Activated T-cell treated with anti-CD3 and anti-CD28 coated beads for 4 hours (primary cell): ENCODE measurements at places on chromosomes 1 and 21.

GRCh38 chr1:145884675-145885074, 991 bp downstream of the ANKRD35 start:
- no peak for DNase-seq

GRCh38 chr1:32447469-32448185, 17.2 kb upstream of the ZBTB8B start:
- no peak for DNase-seq

DNA sequence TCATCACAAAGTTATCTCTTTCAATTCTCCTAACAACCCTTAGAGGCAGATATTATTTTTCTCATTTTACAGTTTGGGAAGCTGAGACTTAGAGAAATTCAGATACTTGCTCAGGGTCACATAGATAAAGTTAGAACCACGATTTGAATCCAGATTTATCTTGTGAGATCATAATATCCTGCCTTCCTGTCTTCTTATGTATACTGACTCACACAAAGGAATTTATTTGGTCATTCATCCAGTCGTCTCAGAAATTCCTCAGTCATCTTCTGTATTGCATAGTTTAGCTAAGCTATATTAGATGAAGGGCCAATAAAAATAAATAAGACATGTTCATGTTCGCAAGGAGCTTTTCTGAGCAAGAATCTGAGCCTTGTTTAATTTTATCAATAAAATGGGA, 35.8 kb upstream of the RUNX1 start:
- no peak for DNase-seq

DNA sequence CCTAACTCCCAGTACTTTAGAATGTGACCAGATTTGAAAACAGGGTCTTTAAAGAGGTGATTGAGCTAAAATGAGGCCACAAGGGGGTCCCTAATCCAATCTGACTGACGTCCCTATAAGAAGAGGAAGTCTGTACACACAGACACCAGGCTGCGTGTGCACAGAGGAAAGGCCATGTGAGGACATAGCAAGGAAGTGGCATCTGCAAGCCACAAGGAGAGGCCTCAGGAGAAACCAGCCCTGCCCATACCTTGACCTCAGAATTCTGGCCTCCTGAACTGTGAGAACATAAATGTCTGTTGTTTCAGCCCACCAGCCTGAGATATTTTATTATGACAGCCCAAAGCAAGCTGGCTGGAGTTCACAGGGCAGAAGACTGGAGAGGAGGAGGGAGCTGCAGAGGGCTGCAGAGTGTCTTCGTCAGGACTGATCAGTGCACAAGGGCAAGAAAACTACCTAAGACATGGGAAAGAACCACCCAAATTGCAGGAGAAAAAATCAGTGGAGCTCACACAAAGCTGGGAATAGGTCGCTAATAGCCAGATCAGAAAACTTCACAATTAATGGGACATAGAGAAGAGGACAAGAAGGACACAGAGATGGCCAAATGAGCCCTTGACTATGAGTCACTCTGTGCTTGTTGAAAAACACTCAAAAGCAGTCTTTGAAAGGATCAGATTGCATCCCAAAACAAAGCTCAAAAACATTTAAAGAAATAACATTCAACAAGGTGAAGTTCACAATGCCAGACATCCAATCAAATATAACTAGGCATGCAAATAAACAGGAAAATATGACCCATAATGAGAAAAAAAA, 14.1 kb upstream of the WNT9A start:
- DNase-seq, result no peak
